SK-N-SH treated with all-trans-retinoic acid at 6 μM for 48 hours (cell line): ENCODE measurements at places on chromosomes 4 and X.
A peak's percentile ranks its signal among the peaks of the same experiment; 100 is the strongest.

DNA sequence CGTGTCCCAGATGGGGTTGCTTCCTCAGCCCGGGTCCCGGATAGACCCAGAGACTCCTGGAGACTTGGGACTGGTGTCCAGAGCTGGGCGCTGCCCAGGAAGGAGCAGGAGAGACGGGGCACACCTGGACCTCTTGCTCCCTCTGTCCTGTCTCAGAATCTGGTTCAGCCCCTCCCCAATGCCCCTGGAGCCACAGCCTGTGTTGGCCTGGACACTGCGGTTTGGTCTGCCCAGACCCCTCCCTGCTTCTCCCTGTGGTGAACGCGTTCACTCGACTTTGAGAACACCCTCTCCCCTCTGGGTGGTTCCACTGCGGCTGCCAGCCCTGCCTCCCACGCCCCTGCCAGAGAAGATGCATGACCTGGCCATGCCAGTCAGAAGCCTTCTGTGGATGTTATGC is 111.1 kb downstream of the HMX1 start:
- no peak for ATAC-seq

- peak; percentile 42 for ATAC-seq
Measured at GRCh38 chr4:1604706-1605205, 79.4 kb downstream of the FAM53A start.

DNA sequence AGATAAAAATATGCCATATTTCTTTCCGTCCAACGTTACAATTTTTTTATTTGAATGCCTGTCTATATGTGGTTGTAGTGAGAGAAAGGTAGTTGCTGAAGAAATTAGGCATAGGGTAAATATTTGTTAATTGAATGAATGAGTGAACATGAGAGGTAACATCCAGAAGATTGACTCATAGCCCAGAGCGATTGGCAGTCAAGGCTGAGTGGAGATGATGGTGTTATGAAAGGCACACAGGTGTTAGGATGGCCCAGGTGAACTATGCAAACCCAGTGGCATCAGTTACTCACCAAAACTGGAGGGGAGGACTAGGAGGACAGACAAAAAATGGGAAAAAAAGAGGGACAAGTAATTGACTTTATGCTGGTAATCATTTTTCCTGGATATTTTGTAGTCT is 31.7 kb upstream of the SPRY1 start:
- no peak for ATAC-seq

- ATAC-seq = peak; percentile 77
Measured at GRCh38 chrX:3345281-3346191, 916 bp downstream of the MXRA5 start.

GRCh38 chrX:28180096-28180495 is 198.8 kb upstream of the DCAF8L1 start:
- ATAC-seq = no peak

GRCh38 chr4:22458098-22458497 is 57.8 kb downstream of the ADGRA3 start:
- peak; percentile 48 for ATAC-seq

DNA sequence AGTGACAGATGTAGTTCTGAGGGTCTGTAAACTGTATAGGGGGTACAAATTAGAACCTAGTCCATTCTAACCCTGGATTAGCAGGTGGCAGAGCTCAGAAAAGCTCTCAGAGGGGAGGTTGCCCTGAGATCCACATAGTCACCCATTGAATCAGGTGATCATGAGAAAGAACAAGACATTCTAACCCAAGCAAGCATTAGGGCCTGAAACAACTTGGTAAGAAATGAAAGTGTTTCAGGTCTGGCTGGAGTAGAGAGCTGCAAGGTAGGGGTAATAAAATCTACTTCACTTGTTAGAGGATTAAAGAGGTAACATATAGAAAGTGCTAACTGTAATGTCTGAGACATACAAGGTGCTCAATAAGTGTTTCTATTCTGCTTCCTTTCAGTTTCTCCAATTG is 8.8 kb upstream of the BMP2K start:
- ATAC-seq = no peak

GRCh38 chr4:137819964-137820383 is 287.7 kb upstream of the PCDH18 start:
- ATAC-seq = peak; percentile 96

DNA sequence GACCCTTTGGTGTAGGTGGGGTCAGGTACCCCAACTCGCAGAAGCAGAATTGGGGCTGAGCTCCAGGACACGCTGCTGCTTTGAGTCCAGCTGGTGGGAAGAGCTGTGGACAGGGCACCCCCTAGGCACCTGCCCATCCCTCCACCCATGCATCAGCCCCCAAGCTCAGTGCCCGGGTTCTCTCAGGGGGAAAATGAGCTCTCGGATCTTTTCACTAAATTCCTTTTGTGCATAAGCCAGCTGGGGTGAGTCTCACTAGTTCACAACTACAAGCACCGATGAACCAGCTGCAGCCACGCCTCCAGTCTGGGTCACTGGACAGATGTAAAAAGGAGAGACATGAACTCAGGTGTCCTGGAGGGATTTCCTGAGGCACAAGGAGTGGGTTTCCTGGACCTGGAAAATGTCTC is 286.8 kb downstream of the CRLF2 start:
- no peak for ATAC-seq

GRCh38 chr4:168630445-168631187 is 133.8 kb downstream of the PALLD start:
- ATAC-seq = peak; percentile 29

GRCh38 chr4:15851969-15852368 is 73.8 kb downstream of the CD38 start:
- ATAC-seq = no peak

DNA sequence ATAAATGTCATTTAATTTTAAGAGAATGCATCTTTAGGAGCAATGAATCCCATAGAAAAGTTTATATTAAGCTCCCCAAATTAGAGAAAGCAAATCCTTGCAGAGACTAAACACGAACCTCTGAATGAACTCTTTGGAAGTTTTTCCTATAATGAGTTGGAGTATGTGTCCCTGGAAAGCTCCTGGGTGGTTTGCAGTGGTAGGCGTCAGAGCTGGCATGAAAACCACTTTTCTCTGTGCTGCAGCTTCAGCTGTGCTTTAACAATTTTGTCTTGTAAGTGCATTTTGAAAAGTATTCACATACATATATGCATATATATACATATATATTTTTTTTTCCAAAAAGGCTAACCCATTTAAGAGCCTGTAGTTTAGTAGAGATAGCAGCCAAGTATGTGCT is 148.7 kb upstream of the TBC1D9 start:
- no peak for ATAC-seq

DNA sequence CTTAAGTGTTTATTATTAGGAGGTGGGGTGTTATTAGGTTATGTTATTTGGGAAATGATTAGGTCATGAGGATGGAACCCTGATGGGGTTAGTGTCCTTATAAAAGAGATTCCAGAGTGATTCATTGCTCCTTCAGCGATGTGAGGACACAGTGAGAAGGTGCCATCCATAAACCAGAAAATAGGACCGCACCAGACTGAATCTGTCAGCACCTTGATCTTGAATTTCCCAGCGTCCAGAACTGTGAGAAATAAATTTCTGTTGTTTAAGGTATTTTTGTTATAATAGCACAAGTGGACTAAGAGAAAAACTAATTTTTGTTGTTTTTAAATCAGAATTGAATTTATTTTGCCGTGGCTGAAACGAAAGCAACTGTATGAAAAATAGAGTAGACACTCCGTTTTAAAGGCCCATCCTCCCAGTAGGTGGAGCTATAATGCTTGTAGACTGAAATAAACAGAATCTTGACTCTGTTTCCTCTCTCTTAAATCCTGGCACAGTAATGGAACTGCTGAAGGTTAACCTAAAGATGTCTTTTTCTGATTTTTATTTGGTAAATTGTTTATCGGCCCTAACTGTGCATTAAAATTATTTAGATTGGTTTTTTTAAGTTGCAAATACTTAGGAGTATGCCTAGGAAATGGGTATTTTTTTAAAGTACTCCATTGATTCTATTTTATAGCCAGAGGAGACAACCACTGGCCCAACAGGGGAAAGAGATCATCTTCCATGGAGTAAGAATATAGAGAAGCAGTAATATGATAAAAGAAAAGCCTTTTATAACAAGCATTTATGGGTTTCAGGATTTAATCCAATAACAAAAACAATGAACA is 133.2 kb upstream of the ADAMTS3 start:
- ATAC-seq = peak; percentile 92

GRCh38 chrX:115598556-115598955 is 37.6 kb downstream of the PLS3 start:
- no peak for ATAC-seq
